Kidney capillary endothelial cell (primary cell): ENCODE measurements at places on chromosomes 2 and 18.

DNA sequence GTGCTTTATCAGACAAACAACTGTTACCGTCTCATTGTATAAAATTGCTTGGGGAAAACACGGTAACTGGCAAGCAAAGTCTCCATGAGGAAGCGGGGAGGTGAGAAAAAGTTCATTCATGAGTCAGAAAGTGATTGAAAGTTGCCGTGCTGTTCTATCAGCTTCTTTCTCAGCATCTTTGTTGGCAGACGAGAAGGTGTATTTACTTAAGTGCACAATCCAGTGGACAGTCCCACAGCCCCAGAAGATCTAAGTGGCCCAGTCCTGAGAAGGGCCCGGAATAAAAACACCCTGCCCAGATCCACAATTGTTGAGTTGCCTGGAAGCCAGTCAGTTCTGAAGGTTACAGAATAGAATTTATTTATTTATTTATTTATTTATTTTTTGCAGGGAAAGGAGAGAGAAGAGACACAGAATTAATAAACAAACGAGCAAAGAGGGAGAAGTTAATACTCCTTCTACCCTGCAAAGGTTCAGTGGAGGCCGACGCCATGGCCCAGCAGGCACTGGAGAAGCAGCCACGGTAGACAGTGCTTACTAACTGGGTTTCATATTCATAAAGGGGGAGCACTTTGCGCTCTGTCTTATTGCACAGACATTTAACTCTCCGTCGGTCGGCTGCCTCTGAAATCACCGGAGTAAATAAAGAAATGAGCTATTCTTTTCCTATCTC, 676.0 kb upstream of the SALL3 start:
- no peak for DNase-seq

DNA sequence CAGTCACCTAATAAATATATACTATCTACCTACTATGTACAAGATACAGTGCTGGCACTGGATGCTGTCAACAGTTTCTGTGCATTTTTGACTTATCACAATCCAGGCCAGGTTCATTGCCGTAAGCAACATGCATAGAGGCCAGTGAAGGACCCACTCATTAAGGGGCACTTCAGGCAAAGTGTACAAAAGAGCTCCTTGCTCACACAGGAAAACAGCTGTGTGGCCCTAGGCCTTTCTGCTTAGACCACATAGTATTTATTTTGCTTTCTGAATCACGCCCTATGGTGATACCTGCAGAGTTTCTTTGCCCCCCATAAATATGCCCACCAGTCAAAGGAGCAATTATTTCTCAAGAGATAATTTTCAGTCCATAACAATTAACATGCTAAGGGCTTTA, 39.6 kb upstream of the STAT4 start:
- DNase-seq: no peak

DNA sequence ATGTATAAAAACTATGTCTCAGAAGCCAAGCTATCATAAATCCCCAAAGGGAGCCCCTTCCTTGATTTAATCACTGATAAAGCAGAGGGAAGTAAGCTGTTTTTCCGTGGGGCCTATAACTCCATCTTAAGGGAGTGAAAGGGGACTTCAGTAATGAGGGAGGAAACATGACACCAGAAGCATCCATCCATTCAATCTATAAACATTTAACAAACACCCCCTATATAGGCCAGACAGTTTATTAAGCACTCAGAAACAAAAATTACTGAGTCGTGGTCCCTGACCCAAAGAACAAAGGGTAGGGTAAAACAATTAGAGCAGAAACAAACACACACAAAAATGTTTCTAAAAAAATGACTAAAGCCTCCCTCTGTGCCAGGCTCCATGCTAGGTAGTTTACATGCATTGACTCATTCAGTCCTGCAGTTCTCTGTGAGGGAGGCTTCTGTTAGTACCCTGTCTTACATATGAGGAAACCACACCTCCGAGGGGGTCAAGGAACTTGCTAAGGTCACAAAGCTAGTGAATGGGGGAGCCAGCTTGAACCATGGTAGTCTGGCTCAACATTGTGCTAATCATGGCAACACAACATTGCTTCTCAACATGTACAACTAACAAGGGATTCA, 472.1 kb downstream of the CDH2 start:
- no peak for DNase-seq

DNA sequence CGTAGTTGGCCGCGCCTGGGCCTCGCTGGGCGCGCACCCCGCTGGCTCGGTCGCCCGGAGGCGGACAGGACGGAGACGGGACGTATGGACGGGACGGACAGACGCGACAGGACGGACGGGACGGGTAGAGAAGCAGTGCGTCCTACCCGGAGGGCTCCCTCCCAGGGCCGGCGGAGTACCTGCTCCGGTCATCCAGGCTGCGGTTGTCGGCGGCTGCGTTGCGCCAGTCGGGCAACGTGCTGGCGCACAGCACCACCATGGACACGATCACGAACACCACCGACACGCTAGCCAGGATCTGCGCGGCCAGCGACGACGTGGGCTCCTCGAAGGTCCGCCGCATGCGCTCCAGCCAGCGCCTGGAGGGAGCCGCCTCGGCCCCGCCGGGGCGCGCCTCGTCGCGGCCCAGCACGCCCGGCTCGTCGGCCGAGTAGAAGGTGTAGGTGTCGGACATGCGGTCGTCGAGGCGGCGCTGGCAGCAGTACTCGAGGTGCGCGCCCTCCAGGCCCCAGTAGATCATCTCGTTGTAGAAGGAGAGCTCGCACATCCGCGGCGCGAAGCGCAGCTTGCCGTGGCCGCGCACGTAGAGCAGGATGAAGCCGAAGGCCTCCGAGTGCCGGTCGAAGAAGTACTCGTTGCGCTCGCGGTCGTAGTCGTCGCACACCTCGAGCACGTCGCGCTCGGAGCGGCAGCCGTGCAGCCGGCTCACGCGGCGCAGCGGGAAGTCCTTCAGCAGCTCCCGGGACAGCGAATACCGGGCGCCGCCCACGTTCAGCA, 903 bp downstream of the KCNG3 start:
- DNase-seq: no peak

- DNase-seq: no peak
Measured at GRCh38 chr2:237652181-237652580, 24.8 kb downstream of the LRRFIP1 start.

- DNase-seq: no peak
Measured at GRCh38 chr2:71226096-71226964, 573 bp downstream of the PAIP2B start.

- DNase-seq: no peak
Measured at GRCh38 chr18:5095239-5095638, 101.8 kb downstream of the AKAIN1 start.

DNA sequence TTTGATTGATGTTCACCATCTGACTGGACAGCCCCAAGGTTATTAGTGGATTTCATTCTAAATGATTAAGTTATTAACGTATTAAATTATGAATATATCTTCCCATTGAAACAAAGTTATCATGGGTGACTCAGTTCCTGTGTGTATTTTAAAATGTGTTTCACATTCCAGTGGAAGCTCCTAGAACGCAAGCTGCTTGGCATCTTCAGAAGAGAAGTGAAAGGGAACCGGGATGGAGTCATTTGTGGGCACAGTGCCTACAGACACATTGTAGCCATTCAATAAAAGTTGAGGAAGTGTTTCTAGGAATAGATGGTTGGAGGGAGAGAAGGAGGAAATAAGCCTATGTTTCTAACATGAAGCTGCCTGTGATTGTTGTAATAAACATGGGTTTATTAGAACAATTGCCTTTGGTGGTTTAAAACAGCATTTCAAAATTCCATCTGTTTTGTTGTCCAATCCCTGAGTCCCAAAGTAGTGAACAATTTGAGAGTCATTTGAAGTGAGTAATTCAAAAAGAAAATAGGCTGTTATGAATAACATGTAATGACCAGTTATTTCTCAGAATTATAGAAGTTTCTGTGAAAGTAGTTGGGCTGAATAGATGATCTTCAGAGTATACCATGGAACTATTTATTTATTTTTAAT, 143.5 kb downstream of the PKP4 start:
- peak; percentile 86 for DNase-seq

GRCh38 chr2:234343372-234343771, 153.5 kb downstream of the ARL4C start:
- DNase-seq: no peak

DNA sequence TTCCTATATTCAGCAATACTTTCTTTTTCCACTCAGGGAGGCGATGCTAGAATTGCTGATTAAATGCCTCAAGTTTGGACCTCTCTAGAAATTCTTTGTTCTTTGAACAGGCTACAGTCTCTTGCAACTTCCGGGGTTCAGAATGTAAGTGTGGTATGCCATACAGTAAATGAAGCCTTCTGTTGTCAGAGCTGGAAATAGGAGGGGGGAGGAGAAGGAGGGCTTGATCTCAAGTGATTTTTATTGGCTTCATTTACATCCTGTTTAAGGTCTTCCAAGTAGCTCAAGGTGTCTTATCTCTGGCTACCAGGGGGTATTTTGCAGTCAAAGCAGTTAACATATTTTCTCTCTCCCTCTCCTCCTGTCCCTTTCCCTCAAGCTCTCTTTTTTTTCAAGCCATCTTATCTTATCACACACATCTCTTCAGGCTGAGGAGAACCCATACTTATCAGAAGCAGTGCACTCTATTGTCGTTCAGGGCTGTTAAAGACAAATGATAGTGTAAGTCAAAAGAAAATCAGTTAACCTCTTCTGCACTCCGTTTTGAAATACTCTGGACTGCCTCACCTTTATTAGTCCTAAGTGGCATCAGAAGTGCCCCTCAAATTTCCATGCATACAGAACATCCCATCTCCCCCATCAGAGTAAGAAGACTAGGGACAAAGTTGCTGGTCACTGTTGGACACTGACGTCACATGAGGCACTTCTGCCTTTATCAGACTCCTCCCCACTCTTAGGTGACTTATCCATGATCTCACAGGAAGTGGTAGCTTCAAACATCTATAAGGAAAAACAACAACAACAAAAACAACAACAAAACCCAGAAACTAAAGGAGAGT, 112.2 kb downstream of the ZNF521 start:
- no peak for DNase-seq

- DNase-seq: no peak
Measured at GRCh38 chr2:191983186-191983585, 136.3 kb upstream of the CAVIN2 start.

GRCh38 chr2:63875131-63875527, 33.4 kb downstream of the UGP2 start:
- DNase-seq: no peak

DNA sequence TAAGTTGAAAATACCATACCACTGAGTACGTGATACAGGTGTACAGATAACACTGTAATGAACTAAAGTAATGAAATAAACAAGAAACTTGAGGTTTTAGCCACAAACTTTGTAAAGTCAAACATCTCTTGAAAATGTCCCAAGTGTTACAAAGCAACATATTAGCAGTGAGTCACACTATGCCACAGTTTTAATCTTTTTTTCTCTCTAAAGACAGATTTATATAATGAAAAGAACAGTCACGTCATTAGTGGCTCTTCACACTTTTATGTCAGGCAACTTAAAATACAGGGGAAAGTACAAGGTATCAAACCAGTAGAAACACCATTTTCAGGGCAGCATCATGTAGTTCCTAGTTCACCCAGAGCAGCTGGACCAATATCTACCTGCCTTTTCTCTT, 42.1 kb downstream of the RAPH1 start:
- DNase-seq: no peak

- DNase-seq: no peak
Measured at GRCh38 chr2:146678516-146678915, 1166.3 kb upstream of the ACVR2A start.

- no peak for DNase-seq
Measured at GRCh38 chr2:36754578-36754977, 58.1 kb downstream of the VIT start.

- DNase-seq: no peak
Measured at GRCh38 chr2:69956475-69956979, 4.9 kb downstream of the ASPRV1 start.

DNA sequence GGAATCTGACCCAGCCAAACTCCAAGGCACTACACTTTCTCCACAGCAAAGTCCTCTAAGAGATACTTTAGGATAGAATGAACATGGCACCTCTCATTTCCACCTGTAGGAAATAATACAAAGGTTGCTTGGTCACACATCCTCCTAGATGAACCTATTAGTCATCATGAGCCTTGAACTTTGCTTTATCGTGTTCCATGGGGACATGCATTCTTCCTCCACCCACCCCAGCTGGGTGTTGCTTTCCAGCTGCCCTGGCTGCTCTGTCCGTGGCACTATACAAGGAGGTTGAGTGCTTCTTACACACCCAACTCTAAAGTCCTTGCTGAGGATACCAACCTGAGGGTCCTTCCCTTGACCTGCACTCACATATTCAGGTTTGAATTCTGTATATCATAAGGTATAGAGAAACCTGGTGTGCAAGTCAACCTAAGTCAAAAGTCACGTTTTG, 52.7 kb downstream of the SPRED2 start:
- DNase-seq: no peak

- DNase-seq: no peak
Measured at GRCh38 chr2:130736487-130736886, 7.6 kb downstream of the GPR148 start.

DNA sequence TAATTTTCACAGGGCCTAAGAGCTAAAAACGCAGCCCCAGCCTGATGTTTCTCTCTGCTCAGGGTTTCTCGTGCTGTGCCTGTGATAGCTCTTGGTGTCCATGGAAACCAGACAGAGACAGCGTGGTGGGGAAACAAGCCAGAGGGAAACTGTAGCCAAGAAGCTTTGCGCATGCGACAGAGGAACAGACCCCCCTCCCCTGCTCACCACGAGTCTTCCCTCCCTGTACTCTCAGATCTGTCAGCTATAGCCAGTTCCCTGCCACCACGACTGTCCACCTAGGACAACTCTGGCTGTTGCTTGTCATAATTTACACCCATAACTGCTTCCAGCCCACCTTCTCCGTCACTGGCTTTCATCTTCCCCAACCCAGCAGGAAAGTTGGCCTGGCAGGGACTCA, 13.2 kb upstream of the DNAJC27 start:
- DNase-seq: no peak
